ENCODE measurements at places on chromosomes 1 and 21. TPM values are rescaled to one million over a fixed set of nuclear protein-coding genes. Genes with fewer than 3 reads are reported as not detected.

Gene CD1D
- total RNA-seq: 9.5 TPM

Gene PRR9
- total RNA-seq: not detected

Gene SPRR1A
- not detected for total RNA-seq

Gene TRIM46
- total RNA-seq: 0.23 TPM
